Activated T-helper 9 cell treated with anti-CD3 and anti-CD28 coated beads, Interleukin-2, amount 50 U/mL, for 16 hours (primary cell): ENCODE measurements at places on chromosomes 2 and 18.

DNA sequence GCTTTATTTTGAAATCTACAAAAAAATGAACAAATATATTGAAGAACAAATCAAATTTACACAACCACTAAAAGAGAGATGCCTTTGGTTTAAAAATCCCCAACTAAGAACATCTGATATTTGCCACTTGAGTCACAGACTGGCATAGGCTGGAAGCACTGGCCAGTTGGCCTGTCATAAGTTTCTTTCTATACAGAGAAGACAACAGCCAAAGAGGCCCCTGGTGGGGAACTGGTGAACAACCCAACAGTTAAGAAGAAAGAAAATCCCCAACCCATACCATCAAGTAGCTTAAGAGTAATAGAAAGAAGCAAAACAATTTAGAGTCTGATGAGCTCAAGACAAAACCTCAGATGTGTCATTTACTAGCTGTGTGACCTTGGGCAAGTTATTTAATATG is 45.5 kb downstream of the OSR1 start:
- DNase-seq: no peak

DNA sequence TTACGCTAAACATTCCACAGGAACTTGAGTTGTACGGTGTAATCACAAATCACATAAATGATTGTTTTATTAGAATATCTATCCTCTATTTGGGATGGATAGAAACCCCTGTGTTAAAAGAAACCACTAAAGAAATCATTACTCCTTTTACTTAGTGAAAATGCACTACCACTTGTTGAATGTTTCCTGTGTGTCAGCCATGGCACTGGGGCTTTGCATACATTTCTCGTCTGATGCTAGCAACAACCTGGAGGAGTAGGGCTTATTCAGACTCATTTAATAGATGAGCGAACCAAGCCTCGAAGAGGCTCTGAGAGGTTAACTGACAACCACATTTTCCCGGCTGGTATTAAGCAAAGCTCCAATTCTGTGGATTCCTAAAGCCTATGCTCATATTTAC is 60.5 kb upstream of the PELI1 start:
- no peak for DNase-seq

DNA sequence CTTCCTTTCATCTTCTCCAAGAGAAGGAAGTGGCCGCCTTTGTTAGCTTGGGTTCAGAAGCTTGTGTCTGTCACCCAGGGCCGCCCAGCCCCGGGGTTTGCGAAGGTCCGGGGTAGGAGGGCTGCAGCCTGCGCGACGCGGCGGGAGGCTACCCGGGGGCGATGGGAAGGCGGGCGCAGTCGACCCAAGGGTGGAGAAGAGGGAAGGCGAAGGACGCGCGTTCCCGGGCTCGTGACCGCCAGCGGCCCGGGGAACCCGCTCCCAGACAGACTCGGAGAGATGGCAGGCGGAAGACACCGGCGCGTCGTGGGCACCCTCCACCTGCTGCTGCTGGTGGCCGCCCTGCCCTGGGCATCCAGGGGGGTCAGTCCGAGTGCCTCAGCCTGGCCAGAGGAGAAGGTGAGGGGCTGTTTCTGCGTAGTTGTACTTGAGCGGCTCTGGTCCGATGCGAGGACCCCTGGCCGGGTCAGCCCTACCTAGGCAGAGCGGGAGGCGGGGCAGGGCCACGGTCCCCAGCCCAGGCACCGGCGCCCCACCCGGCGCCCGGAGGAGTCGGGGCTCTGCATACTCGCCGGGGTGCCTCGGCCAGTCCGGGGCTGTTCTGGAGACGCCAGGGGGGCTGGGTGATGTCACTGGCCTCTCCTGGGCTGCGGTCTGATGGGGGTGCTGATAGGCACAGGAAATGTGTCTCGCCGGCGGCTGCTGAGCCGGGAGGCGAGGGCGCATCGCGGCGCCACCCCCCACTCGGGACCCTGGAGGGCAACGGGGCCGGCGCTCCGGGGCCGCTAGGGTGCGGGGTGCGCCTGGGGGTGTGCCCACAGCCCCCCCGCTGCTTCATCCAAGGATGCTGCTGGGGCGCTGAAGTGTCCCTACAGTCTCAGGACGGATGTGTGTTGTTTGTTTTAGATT is at the start of gene QPCT:
Gene QPCT, plus strand, starts transcription at position 178 of the 909 bp plus-strand sequence. Its CDS starts 102 bp downstream, at position 280.
- DNase-seq: peak; percentile 55

DNA sequence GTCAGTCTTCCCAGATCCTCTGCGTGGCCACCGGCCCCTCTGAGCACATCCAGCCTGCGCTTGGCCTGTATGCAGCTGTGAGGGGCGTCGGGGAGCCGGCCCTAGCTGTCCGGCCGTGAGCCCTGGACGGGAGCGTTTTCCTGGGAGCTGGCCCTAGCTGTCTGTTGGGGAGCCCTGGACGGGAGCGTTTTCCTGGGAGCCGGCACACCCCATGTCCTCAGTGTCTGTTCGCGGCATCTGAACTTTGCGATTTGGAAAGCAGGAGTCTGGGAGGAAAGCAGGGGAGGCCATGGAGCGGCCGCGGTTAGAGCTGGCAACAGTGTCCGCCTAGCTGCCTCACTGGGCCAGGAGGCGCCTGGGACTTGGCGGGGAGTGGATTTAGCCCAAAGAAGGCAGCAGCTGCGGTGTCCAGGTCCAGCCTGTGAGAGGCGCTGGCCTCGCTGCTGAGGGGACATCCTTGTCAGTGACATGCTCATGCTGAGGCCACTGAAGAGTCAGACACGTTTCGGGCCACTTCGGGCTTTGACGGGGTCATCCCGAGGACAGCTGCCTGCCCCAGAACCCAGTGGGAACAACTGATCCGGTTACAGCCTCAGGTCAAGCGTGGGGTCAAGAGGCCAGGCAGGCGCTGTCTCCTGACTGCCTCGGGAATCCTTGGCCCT is 75.8 kb downstream of the KCNG2 start:
- no peak for DNase-seq

GRCh38 chr2:238021327-238021726 is 39.5 kb upstream of the SCLY start:
- DNase-seq: no peak

- no peak for DNase-seq
These were observed 26.7 kb upstream of the ACTR3 start for GRCh38 chr2:113863144-113863543.

DNA sequence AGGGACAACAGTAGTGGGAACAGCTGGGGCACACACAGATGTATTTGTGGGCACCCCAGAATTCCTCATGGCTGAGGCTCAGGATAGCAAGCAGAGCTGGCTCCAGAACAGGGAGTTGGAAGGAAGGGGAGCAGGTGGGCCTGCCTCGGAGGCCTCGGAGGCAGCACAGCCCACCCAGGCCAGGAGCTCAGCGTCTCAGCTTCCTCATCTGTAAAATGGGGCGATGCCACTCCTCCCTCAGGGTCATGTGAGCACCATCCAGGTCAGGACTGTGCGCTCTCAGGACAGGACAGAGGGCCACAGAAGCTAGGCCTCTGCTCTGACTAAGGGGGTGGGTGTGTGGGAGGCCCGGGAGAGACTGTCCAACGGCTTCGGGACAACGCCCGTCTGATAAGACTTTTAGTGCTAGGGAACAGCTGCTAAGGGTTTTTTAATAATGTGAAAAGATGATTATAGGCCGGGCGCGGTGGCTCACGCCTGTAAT is 106.2 kb downstream of the HDAC4 start:
- no peak for DNase-seq

DNA sequence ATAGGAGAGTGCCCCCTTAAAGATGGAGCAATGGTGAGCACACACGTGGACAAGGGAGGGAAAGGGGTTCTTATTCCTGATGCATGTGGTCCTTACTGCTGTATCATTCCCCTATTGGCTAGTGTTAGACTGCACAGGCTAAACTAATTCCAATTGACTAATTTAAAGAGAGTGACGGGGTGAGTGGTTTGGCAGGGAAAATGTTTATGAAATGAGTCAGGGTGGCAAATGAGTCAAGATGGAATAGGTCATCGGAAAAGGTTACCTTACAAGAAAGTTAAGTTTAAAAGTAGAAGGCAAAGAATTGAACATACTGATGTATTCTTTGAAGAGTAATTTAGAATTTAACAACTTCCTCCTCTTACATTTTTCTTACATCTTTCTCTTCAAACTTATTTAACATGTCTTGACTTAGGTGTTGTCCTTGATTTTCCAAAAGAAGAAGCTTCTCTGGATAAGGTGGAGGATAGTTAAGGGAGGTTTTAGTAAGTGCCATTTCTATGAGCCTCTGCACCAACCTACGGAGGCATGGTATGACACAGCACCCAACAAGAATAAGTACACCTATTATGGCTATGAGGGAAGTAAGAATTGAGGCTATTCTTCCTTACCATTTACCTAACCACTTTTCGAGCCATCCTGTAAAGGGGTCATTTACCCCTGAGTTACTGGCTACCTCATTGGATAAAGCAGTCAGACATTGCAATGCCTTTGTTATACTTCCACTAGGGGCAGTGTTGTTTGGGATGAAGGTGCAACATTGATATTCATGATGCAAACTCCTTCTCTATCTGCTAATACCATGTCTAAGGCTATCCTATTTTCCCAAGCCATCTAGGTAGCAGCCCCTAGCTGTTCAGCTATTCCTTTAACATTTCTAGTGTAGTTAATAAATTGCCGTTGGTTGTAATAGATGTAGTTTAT is 1345.8 kb upstream of the LRRTM1 start:
- no peak for DNase-seq

DNA sequence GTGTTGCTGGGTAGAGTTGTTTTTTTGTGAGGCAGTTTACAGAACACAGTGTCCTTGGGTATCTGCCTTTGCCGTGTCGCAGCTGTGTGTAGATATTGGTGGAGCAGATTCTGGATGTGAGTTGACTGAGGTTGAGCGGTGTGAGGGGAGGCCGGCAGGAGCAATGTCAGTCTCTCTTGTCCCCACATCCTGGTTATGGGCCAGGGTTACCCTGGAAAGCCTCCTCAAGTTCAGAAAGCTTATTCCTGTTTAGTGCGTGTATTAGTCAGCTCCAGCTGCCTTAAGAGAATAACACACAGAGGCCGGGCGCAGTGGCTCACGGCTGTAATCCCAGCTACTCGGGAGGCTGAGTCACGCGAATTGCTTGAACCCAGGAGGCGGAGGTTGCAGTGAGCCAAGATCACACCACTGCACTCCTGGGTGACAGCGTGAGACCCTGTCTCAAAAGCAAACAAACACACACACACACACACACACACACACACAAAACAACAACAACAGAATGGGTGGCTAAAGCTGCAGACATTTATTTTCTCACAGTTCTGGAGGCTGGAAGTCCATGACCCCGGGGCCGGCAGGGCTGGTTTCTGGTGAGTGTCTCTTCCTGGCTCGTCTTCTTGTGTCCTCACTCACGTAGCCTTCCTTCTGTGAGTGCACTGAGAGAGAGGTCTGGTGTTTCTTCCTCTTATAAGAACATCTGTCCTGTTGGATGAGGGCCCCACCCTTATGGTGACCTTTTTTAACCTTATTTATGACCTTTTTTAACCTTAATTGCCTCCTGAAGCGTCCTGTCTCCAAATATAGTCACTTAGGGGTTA is 5.1 kb downstream of the NCK2 start:
- peak; percentile 29 for DNase-seq

DNA sequence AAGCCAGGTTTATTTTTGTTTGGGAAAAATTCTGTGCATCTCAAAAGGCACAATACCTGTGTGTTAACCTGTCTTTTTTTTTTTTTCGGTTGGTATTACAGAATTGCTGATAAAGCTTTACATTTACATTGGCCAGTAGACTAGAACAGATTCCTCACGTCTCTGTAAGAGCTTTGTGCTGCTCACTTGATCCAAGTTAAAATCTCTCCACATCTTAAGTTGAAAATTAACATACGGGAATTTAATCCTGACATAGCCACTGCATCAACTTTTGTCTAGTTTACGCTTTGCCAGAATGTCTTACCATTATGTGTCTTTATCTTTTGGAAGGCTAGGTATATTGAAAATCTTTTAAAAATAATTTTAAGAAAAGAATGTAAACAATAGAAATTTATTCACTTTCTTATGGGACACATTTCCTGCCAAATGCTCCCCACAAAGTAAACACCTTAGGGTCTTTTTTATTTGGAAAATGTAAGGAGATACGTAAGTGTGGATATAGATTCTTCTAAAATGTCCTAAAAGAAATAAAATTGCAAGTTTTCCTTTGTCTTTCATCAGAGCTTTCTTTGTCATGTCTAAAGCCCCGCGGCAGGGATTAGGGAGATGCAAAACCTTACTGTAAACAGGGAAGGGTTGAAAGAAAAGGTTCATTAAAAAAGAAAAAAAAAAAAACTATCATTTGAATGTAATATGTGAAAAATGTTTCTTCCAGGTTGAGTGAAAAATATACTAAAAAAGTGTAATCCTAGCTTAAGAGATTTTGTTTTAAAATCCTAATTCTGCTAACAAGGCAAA is 912.8 kb downstream of the NRXN1 start:
- DNase-seq: no peak

GRCh38 chr2:170409164-170409535 is 231.2 kb downstream of the MYO3B start:
- peak; percentile 49 for DNase-seq

DNA sequence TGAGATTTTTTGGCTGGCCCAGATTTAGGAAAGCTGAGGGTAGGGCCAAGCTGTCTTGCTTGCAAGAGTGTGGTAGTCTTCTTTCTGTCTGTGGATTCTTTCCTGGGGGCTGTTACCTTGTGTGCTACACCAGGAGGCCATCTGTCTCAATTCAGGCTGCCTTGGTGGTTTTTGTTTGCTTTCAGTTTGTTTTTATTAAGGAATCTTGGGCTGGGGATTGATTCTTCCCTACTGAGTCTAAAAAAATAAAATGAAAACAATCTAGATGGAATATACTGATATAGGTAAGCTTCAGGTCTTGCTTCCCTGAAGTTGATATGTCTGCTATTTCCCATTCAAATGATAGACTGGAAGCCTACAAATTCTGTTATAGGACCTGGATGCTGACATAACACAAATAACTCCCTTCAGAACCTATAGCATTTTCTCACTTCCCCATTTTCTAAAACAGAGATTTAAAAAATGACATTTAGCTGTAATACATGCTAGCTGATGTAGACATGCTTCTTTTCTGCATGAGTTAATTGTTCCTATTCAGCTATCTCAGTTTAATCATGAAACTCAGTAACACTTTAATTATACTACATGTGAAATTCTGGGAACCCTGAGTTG is 5.3 kb downstream of the LHCGR start:
- DNase-seq: no peak

GRCh38 chr18:23828426-23828825 is 139.2 kb downstream of the LAMA3 start:
- DNase-seq: peak; percentile 13

GRCh38 chr2:241072553-241073165 is 29.4 kb downstream of the MTERF4 start:
- DNase-seq: no peak

DNA sequence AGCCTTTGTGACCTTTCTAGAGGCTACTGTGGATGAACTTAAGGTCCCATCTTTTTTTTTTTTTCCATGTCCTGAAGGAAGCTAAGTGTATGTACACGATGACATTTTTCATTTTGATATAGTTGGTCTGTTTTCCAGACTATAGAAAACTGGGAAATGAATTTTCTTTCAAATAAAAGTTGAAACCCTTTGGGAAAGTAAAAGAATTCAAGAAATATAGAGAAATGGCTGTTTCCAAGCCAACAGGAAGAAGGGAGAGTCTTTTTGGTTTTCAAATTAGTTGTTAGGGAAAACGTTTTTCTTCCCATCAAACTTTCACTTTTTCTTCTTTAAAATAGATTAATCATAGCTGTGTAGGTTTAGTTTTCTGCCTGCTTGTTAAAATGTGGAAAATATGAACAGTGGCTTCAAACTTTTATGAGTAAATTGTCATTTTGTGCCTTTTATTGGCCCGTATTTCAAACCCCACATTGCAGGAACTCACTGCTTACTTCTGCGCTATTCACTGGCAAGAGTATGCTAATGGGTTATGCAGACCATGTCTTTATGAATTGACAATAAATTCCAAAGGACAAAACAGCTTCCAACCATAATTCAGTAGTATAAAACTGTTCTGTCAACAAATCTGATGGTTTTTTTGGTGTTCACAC is 27.7 kb upstream of the LYPD1 start:
- no peak for DNase-seq
